ENCODE measurements at places on chromosomes 1 and 21.

- DNase-seq: no peak
Measured at GRCh38 chr1:106268070-106268469, 788.4 kb upstream of the PRMT6 start.

DNA sequence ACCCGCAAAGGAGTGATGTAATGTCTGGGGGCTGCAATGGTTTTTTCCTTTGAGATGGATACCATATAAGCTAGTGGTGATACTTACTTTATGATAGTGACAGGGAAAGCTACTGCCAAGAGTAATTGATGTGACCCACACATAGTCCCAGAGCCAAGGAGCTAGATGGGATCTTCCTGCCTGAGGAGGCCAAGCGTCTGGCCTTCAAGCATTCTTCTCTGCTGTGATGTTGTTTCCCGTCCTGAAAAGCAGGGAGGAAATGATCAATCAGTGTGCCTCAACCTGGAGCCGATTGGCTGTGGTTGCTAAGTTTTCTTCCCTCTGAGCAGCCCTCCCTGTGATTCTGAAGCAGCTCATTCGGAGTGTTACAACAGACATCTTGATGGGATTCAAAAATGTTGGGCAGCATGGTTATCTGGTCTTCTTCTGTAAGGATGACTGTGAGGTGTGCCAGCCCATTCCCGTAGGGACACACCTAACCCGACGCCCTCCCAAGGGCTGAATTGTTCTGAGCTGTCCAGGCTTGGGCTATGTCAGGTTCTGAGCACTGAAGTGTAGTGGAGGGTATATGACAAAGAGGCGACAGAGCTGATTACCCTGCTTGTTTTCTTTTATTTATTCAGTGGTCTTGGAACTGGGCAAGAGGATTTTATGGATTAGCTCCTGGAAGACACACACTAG, 56.7 kb downstream of the UCK2 start:
- no peak for DNase-seq

GRCh38 chr1:178418284-178418955, 78.3 kb downstream of the CLEC20A start:
- no peak for DNase-seq

DNA sequence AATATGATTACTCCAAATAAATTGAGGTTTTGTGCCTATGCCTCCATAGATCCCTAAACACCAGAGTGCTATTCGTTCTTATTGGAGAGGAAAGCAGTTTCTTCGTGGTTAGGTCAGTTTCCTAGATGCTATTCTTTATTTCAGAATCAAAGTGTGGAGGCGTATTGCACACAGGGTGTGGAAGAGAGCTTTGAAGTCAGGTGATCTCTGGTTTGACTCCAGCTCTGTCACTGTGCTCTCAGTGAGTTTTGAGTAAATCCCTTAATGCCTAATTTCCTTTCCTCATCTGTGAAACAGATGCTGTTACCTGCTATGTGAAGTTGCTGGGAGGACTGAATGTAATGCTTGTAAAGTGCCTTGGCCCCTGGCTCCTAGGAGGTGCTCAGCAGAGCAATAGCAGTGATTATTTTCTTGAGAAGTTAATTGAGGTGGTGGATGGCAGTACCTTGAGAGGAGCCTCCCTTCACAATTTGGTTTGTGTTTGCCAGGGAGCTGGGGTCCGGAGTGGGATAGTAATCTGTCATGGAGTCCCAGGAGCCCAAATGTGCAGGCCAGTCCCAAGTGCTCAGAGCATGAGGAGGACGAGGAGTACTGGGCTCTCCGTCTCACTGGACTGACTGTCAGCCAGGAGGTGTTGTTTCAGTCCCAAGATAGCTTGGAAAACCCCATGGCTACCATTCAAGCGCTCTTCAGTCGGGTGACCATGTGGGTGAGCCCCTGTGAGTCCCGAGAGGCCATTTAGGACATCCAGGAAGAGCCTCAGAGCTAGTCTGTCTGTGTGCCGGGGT, 14.9 kb downstream of the NTPCR start:
- DNase-seq: no peak

- no peak for DNase-seq
Measured at GRCh38 chr1:111618081-111618480, 1.5 kb upstream of the RAP1A start.

GRCh38 chr1:235597867-235598553, 51.6 kb downstream of the GNG4 start:
- DNase-seq: no peak

DNA sequence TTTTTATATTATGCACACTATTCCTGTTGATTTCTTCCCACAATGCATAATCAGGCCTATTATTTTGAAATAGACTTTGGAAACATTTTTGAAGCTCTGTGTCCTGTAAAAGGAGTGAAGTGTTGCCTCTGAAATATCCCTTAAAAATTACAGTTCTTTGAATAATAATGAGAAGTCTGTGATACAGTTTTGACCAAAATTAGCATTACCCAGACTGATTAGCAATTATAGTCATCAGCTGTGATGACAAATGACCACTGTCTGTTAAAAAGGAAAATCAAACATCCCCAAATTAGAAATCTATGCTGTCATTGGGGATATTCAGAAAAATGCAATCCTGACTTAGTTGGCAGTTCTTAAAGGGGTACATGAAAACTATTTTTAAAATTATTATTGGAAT, 63.7 kb downstream of the PTGS2 start:
- DNase-seq: no peak

GRCh38 chr1:55049914-55050278, 10.5 kb downstream of the PCSK9 start:
- DNase-seq: no peak

DNA sequence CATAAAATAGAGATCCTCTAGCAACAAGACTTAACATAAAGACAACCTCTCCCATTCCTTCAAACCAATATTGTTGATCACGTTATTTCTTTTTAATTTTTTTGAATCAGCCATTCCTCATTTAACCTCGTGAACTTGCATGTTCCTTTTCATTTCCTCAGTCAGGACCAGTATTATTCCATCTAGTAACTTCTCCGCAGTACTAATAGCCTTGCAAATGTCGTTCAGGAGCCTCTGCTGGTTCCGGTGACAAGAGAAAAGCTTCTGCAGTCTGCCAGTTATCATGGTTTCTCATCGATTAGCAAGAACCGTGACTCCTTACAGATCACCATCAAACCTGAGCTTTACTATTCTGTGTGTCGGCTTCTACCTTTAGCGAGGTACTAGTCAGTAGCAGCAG, 3.0 kb downstream of the APP start:
- DNase-seq: no peak

- no peak for DNase-seq
Measured at GRCh38 chr1:40232444-40232843, 15.3 kb upstream of the TMCO2 start.

DNA sequence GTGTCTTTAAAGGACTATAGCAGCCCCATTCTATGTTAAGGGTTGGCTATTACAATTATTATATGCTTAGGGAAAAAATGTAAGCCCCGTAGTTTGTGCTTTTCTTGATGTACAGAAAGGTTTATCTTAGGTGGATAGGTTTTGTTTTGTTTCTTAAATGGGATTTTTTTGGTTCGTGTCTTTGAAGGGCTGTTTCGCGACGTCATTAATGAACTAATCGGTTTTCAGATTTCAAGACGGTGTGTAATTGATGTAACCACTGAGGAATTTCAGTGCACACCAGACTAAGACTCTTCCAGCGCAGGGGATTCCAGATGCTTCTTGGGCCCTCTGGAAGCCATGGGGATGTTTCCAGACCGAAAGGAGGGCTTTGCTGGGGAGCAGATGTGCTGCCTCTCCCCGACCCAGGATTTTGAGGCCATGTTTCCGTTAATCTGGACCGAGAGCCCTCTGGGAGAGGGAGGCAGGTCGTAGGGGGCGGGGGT, 4.8 kb upstream of the SIM2 start:
- no peak for DNase-seq

GRCh38 chr21:28418726-28419514, 573.8 kb downstream of the LTN1 start:
- no peak for DNase-seq

DNA sequence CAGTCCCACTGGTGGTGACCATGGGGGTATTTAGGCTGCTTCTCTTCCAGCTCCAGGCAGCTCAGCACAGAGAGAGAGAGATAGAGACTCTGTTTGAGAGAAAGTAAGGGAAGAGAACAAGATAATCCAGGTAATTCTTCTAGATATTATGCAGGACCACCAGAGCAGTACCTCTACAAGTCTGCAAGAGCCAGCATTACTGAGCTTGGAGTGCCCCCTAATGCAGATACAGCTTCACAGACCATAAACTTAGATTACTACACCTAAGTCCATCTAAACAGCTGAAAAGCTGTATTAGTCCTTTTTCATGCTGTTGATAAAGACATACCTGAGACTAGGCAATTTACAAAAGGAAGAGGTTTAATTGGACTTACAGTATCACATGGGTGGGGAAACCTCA, 570.3 kb downstream of the LRRIQ3 start:
- DNase-seq: no peak

GRCh38 chr1:90715309-90715708, 1.8 kb downstream of the BARHL2 start:
- DNase-seq: no peak

- DNase-seq: no peak
Measured at GRCh38 chr1:51433269-51433971, 85.6 kb downstream of the EPS15 start.

DNA sequence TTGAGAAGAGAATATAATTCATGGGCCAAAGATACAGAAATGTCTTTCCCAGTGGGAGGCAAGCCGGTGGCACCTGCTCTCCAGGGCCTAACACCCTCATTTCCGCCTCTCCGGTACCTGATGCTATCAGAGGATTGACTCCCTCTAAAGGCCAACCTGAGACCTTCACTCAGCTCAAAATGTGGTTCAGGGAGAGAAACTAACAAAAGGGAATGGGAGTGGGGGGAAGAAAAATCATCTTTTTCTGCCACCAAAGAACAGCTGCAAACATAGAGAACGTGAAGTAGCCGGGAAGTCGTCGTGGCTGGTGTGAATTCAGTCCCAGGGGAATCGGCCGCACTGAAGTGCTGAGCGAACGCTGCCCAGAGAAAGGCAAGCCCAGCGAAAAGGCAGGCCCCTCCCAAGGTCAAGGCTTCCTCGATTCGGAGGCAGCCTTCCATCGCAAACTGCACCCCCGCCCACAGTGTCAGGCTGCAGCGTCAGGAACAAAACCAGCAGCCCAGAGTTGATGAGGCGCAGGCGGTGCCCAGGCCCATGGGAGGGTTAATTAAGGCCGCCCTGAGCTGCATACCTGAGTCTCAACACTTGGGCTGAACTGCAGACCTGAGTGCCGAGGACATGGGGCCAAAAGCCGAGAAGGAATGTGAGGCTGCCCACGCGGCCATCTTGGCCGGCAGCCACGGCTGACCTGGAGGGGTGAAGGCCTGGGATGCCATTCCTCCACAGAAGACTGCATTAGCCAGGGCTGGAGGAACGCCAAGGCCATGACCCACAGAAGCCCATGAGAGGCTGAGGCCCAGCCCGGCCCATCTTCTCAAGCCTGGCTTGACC, 160.2 kb downstream of the PSMG1 start:
- no peak for DNase-seq

DNA sequence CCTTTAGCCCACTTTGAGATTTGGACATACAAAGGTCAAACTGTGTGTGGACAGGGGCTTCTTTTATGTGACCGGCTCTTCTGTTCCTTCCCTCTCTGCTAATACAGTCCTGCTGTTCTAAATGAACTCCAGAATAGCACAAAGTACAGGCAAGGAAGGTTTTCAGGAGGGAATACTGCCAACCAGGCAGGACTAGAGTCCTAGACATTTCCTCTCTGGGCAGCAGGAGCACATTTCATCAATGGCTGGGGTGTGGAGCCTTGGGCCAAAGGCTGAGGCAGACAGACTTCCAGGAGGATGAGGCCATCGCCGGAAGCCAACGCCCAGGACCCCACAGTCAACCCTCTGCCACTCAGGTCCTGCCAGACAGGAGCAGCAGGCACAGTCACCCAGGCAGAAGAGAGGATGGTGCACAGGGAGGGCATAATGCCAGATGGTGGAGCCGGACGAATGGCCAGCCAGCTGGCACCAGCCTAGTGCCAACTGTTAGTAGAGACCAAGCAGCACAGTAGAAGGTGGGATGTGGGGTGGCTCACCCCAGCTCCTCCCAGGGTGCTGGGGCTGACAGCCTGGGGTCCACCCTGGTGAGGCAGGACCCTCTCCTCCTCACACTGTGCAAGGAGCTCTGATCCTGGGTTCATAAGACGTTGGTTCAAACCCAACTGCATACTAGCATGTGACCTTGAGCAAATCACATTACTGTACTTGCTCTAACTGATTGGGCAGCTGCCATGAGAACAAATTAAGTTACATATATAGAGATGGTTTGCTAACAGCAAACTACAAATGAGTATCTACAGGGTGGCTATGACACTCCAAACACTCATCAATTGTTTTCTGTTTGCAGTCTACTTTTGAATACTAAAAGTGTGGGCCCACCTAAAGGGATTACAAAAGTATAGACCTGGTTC, 410.7 kb downstream of the SIPA1L2 start:
- no peak for DNase-seq

DNA sequence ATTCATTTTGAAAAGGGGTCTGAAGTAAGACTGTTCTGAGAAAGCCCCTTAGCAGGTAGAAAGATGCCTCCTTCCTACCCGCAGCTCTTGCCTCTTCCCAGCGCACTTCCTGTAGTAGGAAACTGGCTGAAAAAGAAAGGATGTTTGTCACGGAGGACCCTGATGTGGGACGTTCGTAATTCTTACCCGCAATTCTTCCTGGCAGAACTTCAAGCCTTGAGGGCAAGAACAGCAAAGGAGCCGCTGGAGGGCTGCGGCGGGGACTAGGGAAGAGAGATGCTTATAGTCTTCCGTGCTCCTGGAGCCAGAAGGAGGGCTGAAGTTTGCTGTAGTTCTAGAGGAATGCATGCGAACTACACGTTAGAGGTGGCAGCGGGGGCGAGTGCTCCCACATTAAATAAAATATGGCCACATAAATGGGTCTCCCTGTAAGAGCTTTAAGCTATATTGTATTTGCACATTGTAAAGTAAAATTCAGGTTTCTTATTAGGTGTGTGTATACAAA, 6.3 kb downstream of the C1orf53 start:
- no peak for DNase-seq

GRCh38 chr1:20823845-20824244, 36.7 kb upstream of the HP1BP3 start:
- DNase-seq: no peak

Data from Panc1 (cell line).